Cardiac atrium fibroblast (primary cell): ENCODE measurements at places on chromosomes 3 and 15. TPM values are rescaled to one million over a fixed set of nuclear protein-coding genes. Genes with fewer than 3 reads are reported as not detected.

MSL2 gene
- total RNA-seq = 7.4 and 8.4 TPM in 2 replicates

LMOD3 gene
- not detected in 2 replicates for total RNA-seq

WDR49 gene
- not detected in 2 replicates for total RNA-seq

RHOV gene
- not detected in 2 replicates for total RNA-seq

TMEM40 gene
- not detected in 2 replicates for total RNA-seq

GHSR gene
- total RNA-seq = not detected in 2 replicates

PSTPIP1 gene
- total RNA-seq = not detected in 2 replicates

SPINK8 gene
- total RNA-seq = not detected in 2 replicates

STRIT1 gene
- total RNA-seq = not detected in 2 replicates

RETNLB gene
- total RNA-seq = not detected in 2 replicates

EPHB3 gene
- total RNA-seq = 1.3 and 3.4 TPM in 2 replicates

ZNF620 gene
- total RNA-seq = 0.72 and 1.9 TPM in 2 replicates

LMCD1 gene
- total RNA-seq = 81.0 and 108 TPM in 2 replicates

CCDC9B gene
- total RNA-seq = 1.1 and 5.2 TPM in 2 replicates

SLC6A11 gene
- not detected in 2 replicates for total RNA-seq

FHIT gene
- total RNA-seq = 0.65 and 1.1 TPM in 2 replicates

WDR93 gene
- total RNA-seq = not detected in 2 replicates

SLC28A1 gene
- not detected in 2 replicates for total RNA-seq

CCR1 gene
- not detected in 2 replicates for total RNA-seq

SPATA12 gene
- total RNA-seq = not detected in 2 replicates

RASGRF1 gene
- total RNA-seq = not detected in 2 replicates

ITIH1 gene
- total RNA-seq = not detected in 2 replicates

ABHD2 gene
- total RNA-seq = 22.6 and 39.0 TPM in 2 replicates

CLDN1 gene
- total RNA-seq = 0.32 TPM in 1 of 2 replicates, not detected in the other

KLHL40 gene
- total RNA-seq = not detected in 2 replicates

CX3CR1 gene
- not detected in 2 replicates for total RNA-seq

SLC6A20 gene
- total RNA-seq = not detected in 2 replicates

HRH1 gene
- total RNA-seq = 4.9 and 8.6 TPM in 2 replicates

HGD gene
- total RNA-seq = 4.1 and 5.2 TPM in 2 replicates

COL6A6 gene
- under 0.01 and 0.18 TPM in 2 replicates for total RNA-seq

CHL1 gene
- total RNA-seq = not detected in 2 replicates

TMEM108 gene
- 0.81 TPM in 1 of 2 replicates, not detected in the other for total RNA-seq

C2CD4A gene
- total RNA-seq = 0.72 and 7.9 TPM in 2 replicates

HACL1 gene
- 10.5 and 14.3 TPM in 2 replicates for total RNA-seq

IL5RA gene
- total RNA-seq = not detected in 2 replicates

NR2F2 gene
- 14.9 and 20.0 TPM in 2 replicates for total RNA-seq
